Suppressor macrophage treated with lipopolysaccharide for 1 hour (primary cell): ENCODE measurements at places on chromosomes 12 and 14.
A peak's percentile ranks its signal among the peaks of the same experiment; 100 is the strongest.

- DNase-seq: peak; percentile 20
Observed at GRCh38 chr12:121872546-121873215, 14.0 kb upstream of the HPD start.

- no peak for DNase-seq
Observed at GRCh38 chr14:81302638-81303037, 81.9 kb upstream of the GTF2A1 start.

DNA sequence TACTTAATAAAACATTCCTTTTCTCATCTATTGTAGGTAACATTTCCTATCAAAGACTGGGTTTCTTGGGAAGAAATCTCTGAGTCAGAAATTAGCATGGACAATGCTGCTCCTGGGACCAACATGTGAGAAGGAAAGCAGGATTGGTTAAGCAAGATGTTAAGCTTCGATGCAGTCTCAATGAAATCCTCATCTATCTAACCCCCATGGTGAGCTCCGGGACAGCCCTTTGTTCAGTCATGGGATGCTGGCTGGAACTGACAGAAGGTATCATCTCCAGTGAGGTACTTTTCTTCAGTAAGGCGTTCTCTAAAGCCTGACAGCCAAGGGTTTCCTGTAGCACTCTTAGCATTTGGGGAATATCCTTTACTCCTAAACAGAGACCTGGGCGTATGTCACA is 82.8 kb upstream of the SINHCAF start:
- no peak for DNase-seq

DNA sequence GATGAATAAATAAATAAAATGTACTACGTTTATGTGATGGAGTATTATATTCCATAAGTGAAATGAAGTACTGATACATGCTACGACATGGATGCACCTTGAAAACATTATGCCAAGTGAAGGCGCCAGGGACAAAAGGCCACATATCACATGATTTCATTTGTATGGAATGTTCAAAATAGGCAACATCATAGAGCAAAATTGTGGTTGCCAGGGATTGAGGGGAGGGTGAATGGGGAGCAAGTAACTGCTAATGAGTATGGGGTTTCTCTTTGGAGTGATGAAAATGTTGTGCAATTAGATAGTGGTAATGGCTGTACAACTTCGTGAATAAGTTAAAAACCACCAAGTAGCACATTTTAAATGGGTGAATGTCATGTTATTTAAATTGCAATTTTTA is 132.8 kb downstream of the SLC38A4 start:
- no peak for DNase-seq

DNA sequence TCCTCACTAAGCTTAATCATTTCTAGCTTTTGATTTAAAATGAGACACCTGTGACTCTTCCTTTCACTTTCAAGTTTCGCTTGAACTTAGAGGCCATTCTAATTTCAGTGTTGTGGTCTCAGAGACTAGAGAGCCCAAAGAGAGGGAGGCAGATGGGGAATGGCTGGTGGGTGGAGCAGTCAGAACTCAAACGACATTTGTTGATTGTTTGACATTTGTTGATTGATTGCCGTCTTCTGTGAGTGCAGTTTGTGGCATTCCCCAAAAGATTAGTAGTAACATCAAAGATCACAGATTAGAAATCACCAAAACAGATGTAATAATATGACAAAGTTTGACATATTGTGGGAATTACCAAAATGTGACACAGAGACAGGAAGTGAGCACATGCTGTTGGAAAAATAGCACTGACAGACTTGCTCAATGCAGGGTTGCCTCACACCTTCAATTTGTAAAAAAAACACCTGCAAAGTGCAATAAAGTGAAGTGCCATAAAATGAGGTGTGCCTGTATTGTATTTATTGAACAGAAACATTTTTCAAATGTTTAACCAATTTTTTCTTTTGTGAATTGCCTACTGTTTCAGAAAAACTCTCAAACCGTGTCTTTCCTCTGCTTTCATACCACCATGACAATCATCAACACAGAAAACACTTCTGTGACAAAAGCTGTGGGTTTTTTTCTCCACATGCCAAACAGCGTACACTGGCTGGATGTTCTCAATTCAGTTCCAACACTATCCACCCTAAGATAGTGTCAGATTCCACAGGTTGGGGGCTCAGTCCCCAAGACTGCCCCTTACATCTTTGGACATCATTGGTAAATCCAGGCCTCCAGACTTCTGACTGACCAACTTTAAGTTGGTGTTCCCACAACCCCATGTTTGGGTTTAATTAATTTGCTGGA is 376.3 kb upstream of the RGS6 start:
- peak; percentile 78 for DNase-seq

DNA sequence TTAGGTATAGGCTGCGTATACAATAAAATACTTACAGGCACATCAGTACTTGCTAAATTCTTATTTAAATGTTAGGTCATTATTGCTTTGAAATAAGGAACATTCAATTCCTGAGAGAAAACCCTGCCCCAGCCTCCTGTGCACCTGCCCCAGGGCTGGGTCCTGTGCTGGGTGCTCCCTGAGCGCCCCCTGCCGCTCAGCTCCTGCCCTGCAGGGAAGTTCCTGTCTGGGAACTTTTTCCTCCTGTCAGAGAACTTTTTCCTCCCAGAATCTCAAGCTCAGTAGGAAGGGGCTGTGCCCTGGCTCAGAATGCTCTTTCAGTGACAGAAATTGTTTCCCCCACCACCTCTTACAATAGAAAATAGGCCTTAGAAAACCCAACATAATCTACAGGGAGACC is 751.1 kb downstream of the TMEM121 start:
- DNase-seq: no peak

GRCh38 chr14:68856572-68856971 is 63.7 kb upstream of the ZFP36L1 start:
- no peak for DNase-seq

GRCh38 chr14:40574780-40575179 is 1031.9 kb upstream of the LRFN5 start:
- no peak for DNase-seq

GRCh38 chr12:948238-948637 is 1.3 kb downstream of the RAD52 start:
- DNase-seq: no peak

- no peak for DNase-seq
Observed at GRCh38 chr12:31861360-31861759, 97.9 kb upstream of the RESF1 start.

- DNase-seq: no peak
Observed at GRCh38 chr12:19971361-19972280, 396.7 kb upstream of the PDE3A start.

GRCh38 chr14:37595809-37596621 is 586 bp downstream of the TTC6 start:
- peak; percentile 85 for DNase-seq

DNA sequence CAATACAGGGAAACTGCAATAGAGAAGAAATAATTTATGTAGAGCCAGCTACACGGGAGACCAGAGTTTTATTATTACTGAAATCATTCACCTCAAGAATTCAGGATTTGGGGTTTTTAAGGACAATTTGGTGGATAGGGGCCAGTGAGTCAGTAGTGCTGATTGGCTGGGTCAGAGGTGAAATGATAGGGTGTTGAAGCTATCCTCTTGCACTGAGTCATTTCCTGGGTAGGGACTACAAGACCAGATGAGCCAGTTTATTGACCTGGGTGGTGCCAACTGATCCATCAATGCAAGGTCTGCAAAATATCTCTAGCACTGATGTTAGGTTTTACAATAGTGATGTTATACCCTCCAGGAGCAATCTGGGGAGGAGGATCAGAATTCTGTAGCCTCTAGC is 486.3 kb downstream of the LRIG3 start:
- DNase-seq: no peak

DNA sequence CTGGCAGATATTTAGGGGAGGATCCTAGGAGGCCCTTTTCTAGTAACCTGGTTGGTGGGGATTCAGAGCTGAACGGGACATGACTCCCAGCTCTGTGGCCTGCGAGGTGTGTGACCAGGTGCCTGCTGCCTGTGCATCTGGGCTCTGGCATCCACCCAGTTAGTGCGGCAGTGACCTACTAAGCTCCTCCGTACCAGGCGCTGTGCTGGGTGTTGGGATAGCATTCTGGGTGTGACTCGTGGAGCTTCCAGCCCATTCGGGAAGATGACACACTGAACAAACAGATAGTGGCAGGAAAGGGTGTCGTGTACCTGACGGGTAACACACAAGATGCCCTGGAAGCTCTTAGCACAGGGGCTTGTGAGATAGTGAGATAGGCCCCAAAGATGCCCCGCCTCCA is 80.9 kb downstream of the ACACB start:
- DNase-seq: no peak

GRCh38 chr14:44271637-44272036 is 235.4 kb downstream of the FSCB start:
- no peak for DNase-seq

DNA sequence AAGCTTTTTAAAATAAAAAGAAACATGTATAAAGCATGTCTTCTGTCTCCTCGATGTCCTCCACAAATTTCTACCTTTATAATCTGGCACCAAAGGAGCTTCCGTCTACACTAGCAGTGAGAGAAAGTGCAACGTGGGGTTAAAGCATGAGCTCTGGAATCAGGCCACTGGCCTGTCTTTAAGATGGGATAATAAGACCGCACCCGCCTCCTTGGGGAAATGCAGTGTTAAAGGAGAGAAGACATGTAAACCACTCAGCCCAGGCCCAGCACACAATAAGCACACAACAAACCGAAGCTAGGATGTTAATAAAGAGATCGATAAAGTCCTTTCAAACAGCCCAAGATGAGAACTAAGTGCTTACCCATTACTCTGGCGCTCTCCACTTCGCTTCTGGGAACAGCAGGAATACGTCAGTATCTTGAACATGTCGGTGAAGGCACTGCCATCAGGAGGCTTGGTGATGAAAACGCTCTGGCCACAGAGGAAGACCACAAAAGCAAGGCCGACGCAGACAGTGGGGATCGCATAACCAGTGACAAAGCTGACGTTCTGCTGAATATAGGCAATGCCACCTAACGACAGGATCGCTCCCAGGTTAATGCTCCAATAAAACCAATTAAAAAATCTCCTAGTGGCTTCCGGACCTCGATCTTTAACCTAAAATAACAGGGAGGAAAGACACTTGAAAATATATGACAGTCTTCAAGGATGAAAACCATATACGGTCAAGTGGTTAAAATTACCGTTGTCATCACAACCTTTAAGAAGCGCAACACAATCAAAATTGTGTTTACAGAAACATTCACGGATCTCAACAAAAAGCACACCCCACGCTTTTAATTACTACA is 9.1 kb downstream of the SLC15A4 start:
- DNase-seq: no peak

GRCh38 chr14:23117371-23118020 is 1.6 kb downstream of the CEBPE start:
- no peak for DNase-seq

DNA sequence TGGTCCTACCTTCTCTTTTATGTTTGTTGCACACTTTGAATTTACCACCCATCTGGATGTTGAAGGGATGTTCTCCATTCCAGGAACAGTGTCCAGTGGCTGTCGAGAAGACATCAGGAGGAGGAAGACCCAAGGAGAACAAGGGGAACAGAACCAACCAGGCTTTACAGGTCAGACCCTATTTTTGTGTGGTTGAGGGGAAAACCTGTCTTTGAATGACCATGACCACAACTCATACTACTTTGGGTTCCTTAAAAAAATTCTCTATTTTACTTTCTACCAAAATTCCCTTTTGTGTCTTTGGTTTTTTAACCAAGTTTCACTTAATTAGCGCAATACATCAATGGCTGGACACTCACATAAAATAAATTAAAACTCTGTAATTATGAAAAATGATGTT is 78.7 kb downstream of the PLXNC1 start:
- DNase-seq: no peak

- DNase-seq: no peak
Observed at GRCh38 chr14:82422230-82422629, 888.6 kb upstream of the SEL1L start.

DNA sequence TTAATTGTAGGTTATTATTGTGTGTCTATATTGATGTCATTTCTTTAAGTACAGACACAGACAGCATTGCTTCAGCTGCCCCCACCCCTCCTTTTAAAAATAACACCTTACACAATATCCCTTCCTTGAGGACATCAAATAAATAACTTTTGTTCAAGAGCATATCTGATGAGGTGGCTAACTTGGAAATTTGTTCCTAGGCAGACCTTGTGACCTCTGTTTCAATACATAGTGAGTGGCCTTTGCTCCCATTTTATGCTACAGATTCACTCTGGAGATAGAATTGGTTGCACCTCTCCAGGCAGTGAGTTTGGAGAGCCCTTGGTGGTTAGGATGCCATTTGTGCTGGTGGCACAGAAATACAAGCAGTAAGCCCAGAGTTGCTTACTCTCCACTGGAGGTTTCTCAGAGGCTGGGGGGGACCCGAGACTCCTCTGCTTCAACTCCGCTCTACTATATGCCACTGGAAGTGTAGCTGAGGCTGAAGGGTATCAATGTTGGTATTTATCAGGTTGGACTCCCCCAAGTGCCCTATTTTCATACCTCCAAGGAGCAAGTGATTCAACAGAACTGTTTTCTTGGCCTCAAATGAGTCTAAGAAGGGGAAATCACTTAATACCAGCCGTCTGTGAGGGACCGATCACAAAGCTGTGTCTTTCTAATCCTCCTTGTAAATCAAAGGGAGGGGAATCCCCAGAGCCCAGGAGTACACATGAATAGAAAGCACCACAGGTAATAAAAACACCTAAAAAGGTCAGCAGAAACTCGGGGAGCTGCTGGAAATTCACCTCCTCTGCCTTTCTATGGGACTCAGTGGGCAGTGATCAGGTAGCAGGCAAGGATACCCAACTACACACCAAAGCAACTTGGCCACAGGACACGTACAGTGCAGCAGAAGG is 463.1 kb downstream of the RAD51B start:
- no peak for DNase-seq
